ENCODE measurements at places on chromosomes 2 and 18. TPM values are rescaled to one million over a fixed set of nuclear protein-coding genes. Genes with fewer than 3 reads are reported as not detected.

- DNase-seq, result peak; percentile 96
These were observed 5.2 kb downstream of the ZFP36L2 start for GRCh38 chr2:43221124-43221762.

- DNase-seq, result no peak
These were observed 9.1 kb downstream of the EPG5 start for GRCh38 chr18:45958027-45958426.

DNA sequence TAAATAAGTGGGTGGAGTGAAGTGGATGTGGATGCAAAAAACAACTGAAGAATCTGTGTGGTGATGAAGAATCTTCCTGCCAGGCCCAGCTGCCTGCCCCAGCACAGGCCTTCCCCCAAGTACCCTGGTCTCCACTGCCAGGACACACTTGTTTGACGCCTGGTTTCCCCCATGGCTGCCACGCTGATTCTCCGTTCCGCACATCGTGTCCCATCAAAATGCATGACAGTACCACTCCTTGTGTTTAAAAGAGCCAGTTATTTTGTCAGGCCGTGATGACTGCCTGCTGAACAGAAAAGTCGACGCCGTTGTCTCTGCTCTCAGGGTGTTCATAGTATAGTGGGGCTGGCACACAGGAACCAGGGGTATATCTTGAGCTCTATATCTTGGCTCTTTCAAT is 50.3 kb upstream of the KYNU start:
- DNase-seq, result no peak

ATP6V1C2 gene
- total RNA-seq, result 0.12 TPM

DNA sequence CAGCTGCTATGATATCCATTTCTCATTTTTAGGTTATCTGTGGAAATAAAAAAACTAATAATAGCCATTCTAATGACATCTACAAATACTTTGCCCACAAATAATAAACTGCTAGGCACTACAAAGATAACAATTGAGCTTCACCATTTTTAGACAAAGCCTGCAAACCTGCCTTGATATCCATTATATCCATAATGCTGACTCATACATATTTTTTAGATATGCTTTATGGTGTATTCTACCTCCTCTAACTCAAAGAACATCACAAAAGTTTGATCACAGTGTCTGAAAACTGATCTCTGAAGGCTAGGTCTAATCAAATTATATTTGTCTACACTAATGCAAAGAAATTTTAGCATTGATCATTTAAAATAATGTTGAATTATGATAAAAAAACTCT is 138.4 kb downstream of the HNMT start:
- DNase-seq, result no peak

KCNS3 gene
- 44.5 TPM for total RNA-seq

- no peak for DNase-seq
These were observed 200.2 kb upstream of the DDX18 start for GRCh38 chr2:117614296-117614695.

DNA sequence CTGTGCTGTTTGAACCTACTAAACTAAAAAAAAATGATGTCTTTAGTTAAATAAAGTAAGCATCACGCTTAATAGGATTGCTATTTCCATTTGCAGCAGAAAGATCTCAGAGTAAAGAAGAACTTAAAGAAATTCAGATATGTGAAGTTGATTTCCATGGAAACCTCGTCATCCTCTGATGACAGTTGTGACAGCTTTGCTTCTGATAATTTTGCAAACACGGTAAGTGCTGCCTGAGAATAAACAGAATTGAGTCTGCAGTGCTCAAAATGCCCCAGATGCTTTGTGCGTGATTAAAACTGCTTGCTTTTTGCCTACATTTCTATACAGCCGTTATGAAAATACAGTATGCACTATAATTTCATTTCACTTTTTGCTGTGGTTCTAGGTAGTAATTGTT is 3.9 kb downstream of the CDCA7 start:
- DNase-seq, result no peak

DNA sequence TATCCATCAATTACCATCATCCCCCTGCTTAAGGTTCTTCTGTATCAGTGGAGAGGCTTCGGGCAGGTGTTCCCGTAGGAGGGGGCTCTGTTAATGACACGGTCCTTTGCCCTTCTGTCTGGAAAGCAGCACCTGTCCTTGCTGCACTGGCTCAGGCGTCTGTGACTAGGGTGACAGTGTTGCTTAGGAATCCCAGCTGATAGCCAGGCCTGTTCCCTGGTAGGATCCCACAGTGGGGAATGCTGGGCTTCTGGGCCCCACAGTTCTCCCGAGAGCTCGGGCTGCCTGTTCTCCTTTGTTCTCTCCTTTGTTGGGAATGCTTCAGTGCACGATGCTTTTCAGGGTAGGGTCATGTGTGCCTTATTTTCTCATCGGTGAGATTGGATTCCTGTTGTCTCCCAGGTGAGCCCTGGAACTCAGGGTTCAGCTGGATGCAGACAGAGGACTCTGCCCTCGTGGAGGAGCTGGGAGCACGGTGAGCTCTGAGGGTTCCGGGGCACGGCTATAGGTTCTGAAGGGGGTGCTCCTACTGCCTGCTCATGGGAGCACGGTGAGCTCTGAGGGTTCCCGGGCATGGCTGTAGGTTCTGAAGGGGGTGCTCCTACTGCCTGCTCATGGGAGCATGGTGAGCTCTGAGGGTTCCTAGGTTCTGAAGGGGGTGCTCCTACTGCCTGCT is 9.6 kb downstream of the SNTG2 start:
- DNase-seq, result no peak

GALNT3 gene
- not detected for total RNA-seq

DNA sequence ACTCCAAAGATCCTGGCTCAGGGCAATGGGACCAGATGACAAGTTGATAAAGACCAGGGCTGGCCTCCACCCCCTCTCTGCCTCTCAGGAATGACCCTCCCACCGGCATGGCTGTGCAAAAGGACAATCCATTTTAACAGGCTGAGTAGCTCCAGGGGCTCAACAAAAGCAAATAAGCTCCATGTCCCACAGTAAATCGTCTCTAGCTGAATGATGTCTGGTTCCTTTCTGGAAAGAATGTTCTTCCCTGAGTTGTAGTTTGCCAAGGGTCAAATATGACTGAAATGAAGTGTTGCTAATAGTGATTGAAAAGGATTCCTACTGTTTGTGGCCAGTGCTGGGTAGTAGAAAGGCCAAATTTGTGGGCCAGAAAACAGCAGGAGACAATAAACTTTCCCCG is 434.4 kb upstream of the ETAA1 start:
- no peak for DNase-seq

SKA1 gene
- total RNA-seq, result 36.4 TPM

GRCh38 chr2:232132181-232132580 is 170.7 kb downstream of the DIS3L2 start:
- no peak for DNase-seq

C2orf81 gene
- total RNA-seq, result 1.3 TPM

ADNP2 gene
- total RNA-seq, result 12.9 TPM

- DNase-seq, result peak; percentile 54
These were observed 96.5 kb downstream of the EPB41L5 start for GRCh38 chr2:120109186-120110061.

SIX2 gene
- total RNA-seq, result 1.4 TPM

GTF2A1L gene
- total RNA-seq, result 0.60 TPM

PLCL1 gene
- total RNA-seq, result not detected

DNA sequence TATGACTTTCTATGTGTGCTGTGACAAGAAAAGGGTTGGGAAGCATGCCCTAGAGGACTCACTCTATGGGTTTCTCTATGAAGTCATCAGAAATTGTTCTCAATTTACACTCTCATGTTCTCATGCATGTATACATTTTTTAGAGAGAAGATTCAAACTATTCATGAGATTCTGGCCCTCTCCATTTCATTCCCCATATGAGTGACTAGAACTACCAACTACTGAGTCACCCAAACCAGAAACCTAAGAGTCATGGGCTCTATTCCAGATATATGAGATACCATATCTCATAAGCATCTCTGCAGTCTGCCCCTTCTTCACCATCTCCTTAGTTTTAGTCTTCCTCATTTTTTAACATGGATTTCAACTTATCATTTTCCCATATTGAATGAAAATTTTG is 87.7 kb downstream of the EXOC6B start:
- no peak for DNase-seq

DNA sequence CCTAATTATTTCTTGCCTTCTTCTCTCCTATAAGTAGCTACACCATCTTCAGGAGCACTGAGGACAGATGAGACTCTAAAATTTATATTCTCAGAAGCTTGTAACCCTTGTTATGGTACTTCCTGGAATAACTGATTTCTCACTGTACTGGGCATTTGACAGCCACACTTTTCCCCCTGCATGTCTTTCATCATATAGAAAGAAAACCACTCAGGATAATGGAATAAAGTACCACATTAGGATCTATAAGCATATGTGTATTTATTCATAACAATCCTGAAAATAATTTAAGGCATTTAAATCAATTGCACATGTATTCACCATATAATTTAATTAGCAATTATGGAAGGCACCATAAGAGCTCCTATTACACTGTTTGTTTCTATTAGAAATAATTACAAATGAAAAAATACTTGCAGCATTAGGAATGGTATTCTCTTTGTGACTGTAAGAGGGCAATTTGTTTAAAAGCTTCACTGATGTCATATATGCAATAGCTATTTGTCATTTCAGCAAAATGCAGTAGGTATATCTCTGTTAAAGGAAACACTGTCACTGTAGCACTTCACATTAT is 216.9 kb upstream of the FSHR start:
- DNase-seq, result no peak

TLX2 gene
- total RNA-seq, result 4.2 TPM

GRCh38 chr2:197255543-197255942 is 55.0 kb downstream of the ANKRD44 start:
- DNase-seq, result peak; percentile 61

- peak; percentile 19 for DNase-seq
These were observed 5.8 kb downstream of the ARHGAP25 start for GRCh38 chr2:68740400-68740914.

DNA sequence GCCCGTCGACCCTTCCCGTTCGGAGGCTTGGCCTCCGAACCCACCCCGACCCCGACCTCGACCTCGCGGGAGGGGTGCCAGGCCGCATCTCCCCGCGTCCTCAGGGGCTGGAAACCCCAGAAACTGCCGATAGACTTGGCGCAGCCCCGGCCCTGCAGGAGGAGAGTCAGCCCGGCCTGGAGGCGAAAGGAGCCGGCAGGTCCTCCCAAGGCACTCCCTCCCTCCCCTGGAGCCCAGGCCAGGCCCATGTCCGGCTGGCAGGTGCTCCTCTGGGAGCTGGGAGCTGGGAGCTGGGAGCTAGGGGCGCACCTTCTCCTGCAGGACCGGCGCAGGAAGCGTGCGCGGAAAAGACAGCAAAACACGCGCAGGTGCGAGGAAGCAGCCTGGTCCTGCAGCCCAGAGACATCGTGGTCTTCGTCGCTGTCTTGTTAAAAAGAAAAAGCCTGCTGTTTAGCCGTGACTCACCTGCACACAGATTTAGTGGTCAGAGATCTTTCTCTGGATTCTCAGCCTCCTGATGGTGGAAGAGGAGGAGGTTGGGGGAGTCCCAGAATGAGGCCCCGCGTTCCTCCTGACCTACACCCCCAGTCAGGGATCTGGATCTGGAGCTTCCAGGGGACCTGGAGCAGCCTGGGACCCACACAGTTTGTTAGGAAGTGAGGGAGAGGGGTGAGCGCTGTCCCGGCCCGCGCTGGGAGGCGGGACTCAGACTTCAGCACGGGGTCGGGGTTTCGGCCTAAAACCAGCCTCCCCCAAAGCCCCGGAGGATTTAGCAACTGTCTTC is 660 bp upstream of the MBP start:
- DNase-seq, result no peak

GRCh38 chr18:60113396-60113795 is 213.6 kb downstream of the PMAIP1 start:
- DNase-seq, result no peak

CMPK2 gene
- 3.7 TPM for total RNA-seq

GRCh38 chr18:68164909-68165308 is 550.0 kb downstream of the TMX3 start:
- DNase-seq, result no peak

GRCh38 chr18:24296276-24296675 is 101.3 kb downstream of the OSBPL1A start:
- no peak for DNase-seq

GRCh38 chr2:215797676-215798075 is 215.7 kb downstream of the MREG start:
- DNase-seq, result peak; percentile 89

FAM124B gene
- total RNA-seq, result not detected

- peak; percentile 45 for DNase-seq
These were observed 28.4 kb upstream of the GTF2A1L start for GRCh38 chr2:48589170-48589767.

All from RPMI7951 (cell line).